ENCODE measurements at places on chromosomes 5 and 9. TPM values are rescaled to one million over a fixed set of nuclear protein-coding genes. Genes with fewer than 3 reads are reported as not detected.

Gene RBM27
- 15.0 TPM for total RNA-seq

Gene VLDLR
- total RNA-seq = 21.1 TPM

Gene PCDHA8
- not detected for total RNA-seq

Gene CDH9
- total RNA-seq = not detected

Gene AQP3
- total RNA-seq = 21.4 TPM

Gene PFN3
- not detected for total RNA-seq

Gene SLC45A2
- total RNA-seq = not detected

Gene IL5
- total RNA-seq = not detected

Gene TMOD1
- total RNA-seq = 2.9 TPM

Gene FSTL4
- total RNA-seq = 6.3 TPM

Gene TYRP1
- 0.14 TPM for total RNA-seq

Gene ZNF462
- total RNA-seq = 3.6 TPM

Gene BAAT
- total RNA-seq = 0.57 TPM

Gene SPINK6
- total RNA-seq = not detected

Gene MARVELD2
- 2.7 TPM for total RNA-seq

Gene SMIM33
- total RNA-seq = not detected

Gene TPPP
- 5.7 TPM for total RNA-seq

Gene FBXW5
- total RNA-seq = 110 TPM

Gene IER5L
- 62.4 TPM for total RNA-seq

Gene C5orf63
- 3.9 TPM for total RNA-seq

Gene CTXN3
- not detected for total RNA-seq

Gene NOXA1
- total RNA-seq = 1.5 TPM

Gene CATSPER3
- 0.40 TPM for total RNA-seq

Gene FXN
- 27.1 TPM for total RNA-seq

Gene AGXT2
- not detected for total RNA-seq

Gene TUT7
- 13.8 TPM for total RNA-seq

Gene FYB1
- 9.7 TPM for total RNA-seq

Gene FGF18
- total RNA-seq = 0.80 TPM

Gene TRIM7
- 46.1 TPM for total RNA-seq
